Amniotic stem cell (primary cell): ENCODE measurements at places on chromosomes 11 and 22.

- no peak for DNase-seq
Measured at GRCh38 chr11:64711138-64711955, 11.7 kb downstream of the NRXN2 start.

DNA sequence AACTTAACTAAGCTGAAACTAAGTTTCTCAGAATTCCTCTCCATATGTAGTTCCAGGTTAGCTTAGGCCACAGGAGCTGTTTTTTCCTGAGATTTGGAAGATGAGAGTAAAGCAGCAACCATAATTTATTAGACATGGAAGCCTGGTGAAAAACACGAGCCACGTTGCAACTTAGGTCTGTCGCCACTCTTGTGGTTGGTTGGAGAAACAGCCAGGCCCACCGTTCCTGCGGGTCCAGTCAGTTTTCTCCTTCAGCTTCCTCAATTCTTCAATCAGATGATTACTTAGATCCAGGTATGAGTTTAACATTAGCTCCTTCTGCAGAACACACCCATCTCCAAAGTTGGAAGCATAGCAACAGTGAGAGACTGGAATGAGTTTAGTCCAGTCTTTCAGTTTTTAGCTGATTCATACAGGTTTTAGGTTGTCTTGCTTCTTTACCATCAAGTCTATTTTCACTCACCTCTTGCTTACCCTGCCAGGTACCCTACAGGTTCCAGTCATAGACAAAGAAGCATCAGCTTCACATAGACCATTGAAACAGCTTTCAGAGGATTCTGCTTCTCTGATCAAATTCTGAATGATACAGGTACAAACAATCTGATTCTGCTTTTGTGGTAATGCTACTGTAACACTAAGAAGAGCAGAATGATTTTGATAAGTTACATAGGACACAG is 18.6 kb downstream of the CASP12 start:
- no peak for DNase-seq

DNA sequence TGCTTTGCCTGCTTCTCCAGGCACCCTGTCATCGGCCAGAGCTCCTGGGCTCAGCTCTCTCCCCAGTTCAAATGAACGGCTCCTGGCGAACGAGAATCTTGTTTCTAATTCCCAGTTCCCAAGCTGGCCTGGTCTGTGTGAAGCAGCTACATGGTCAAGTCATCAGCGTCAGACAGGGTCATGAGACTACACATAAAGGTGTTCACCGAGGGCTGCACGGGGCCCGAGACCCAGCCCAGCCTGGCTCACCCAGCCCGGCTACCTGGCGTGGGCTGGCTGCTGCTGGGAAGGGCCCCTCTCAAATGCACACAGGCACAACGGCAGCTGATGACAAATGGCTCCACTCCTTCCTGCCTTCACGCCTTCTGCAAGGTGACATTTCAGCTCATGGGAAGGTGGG is 14.6 kb upstream of the CELSR1 start:
- no peak for DNase-seq

DNA sequence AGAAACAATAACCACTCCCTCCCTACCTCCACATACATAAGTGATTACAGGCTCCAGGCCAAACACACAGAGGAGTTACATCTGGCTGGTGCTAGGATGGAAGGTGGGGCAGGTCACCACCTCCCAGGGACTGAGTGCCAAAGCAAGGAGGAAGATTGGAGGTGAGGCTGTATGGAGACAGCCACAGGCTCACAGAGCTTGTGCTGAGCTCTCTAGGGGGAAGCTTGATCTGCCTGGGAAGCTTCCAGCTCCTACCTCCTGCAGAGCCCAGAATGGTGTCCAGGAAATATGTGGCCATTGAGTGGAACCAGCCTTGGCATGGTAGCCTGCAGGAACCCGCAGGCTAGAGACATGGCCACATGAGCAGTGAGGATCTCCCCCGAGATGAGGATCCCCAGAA is 3.6 kb upstream of the MED15 start:
- DNase-seq: no peak

DNA sequence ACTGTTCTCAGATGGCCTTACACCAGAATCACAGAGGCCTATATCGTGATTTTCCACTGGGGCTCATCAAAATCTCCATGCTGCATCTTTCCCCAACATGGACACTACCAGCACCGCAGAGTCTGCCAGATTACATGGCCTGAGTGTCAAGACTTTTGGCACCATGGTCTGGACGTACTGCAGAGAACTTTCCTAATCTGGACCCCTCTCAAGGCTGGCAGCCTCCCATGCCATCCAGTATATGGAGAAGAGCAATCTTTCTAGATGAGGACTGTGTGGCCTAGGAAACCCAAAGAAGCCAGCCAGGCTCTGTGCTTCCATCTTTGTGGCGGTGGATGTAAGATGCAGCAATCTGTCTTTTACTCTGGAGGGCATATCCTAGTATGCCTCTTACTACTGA is 139.2 kb downstream of the ADAMTS15 start:
- DNase-seq: no peak

DNA sequence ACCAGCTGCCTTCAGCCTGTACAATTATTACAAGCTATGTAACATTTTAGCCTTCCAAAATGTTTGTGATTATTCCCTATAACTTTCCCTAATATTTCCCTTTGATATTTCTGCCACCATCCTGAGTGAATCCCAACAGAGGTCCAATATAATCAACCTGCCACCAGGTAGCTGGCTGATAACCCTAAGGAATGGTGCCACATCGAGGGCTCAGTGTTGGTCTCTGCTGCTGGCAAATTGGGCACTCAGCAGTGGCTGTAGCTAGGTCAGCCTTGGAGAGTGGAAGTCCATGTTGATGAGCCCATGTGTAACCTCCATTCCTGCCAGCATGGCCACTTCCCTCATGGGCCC is 121.2 kb downstream of the ZNF280B start:
- no peak for DNase-seq

GRCh38 chr22:38733724-38734381 is 21.9 kb downstream of the SUN2 start:
- DNase-seq: no peak
